Stimulated activated CD4-positive, alpha-beta T cell treated with anti-CD3 and anti-CD28 coated beads, Interleukin-1b, Interleukin-23, amount 100 ng/mL, for 48 hours (primary cell): ENCODE measurements at places on chromosomes 6 and 20.

DNA sequence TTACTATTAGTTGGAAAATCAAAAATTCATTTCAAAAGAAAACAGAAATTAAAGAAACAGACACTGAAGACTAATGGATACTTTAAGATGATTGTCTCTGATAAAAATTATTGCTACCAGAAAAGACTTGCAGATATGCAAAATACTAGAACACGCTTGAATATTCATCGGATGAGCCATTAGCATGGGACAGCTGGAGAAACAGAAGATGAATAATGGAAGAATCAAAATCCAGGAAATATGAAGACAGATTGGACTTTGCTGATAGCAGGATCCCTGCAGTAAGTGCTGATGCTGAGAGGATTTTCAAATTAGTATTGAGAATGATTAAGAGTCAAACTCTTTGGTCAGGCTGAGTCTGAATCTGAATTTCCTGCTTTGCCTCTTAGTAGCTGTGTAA, 169.4 kb downstream of the EYS start:
- DNase-seq = no peak

DNA sequence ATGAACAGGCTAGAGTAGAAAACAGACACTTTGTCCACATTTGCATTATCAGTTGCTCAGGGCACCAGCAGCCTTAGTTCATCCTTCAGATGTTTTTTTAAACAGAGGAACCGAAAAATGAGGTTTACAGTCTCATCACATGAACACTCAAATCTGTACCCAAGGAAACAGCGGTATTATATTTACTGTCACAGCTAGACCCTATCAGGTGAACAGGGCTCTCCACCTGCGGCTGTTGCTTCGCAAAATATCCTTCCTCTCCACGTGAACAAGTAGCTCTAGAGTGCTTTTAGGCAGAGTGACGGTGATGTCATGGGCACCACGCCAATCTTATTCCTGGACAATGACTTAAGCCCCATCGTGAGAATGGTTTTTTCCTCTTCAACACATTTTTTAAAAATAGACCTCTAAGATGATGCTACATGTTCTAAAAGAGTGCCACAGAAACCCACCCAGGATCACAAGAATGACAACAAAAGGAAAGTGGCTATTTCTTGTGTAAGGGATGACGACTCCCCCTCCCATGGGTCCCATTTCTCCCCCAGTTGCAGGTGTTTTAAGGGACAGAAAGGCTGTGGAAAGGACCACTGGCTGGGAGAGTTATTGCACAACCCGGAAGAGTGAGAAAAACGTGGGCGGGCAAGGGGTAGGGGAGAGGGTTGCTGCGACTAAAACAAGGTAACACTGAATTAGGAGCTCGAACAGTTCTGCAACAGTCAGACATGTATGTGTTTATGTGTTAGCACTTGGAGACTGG, 77.7 kb downstream of the EFHC1 start:
- no peak for DNase-seq

DNA sequence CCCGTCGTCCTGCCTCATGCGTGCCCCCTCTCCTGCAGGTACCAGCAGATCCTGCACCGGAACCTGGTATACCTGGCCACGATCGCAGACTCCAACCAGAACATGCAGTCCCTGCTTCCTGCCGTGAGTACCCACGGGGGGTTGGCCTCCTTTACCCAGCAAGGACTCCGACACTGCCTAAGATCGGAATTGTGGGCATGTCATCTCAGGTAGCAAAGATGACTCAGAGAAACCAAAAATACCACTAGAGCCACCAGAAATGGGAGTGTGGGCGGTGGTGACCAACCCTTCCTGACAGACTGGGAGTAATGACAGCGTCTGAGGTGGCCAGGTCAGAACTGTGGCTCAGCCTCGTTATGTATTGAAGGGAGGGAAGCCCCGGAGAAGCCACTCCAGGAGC, 16.3 kb downstream of the SS18L1 start:
- DNase-seq = peak; percentile 82

DNA sequence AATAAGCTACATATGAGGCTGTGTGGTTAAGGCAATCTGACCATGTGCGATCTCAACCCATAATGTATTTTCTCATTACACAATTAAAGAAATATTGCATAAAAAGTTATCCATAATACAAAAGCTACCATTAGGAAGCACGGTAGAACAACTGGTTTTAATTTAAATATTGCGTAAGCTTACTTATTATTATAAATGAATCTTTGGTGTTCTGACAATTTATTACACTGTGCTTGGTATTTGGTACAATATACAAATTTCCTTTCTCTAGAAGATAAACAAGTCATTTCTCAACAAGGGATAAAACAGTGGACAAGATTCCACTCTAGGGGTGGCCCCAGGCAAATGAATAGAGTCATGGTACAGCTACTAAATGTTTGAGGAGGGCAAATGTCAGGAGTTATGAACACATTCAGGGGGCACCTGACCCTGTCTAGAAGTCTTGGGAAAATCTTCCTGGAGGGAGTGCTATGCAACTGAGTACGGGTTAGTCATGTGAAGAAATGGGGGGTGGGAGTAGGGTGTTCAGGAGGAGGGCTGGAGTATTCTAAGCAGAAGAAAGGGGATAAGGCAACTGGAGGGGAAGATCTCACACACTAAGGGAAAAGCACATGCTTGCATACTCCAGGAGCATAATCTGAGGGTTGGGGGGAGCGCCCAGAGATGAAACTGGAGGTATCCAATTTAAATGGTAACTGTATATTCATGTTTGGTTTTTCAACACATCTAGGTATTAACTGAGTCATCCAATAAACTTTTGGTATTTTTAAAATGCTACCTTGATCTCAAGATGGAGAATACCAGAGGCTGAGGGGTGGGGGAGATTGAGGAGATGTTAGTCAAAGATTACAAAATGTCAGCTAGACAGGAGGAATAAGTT, 296.9 kb upstream of the SGK1 start:
- no peak for DNase-seq

GRCh38 chr6:38099221-38099620, 279.7 kb downstream of the ZFAND3 start:
- DNase-seq = no peak

DNA sequence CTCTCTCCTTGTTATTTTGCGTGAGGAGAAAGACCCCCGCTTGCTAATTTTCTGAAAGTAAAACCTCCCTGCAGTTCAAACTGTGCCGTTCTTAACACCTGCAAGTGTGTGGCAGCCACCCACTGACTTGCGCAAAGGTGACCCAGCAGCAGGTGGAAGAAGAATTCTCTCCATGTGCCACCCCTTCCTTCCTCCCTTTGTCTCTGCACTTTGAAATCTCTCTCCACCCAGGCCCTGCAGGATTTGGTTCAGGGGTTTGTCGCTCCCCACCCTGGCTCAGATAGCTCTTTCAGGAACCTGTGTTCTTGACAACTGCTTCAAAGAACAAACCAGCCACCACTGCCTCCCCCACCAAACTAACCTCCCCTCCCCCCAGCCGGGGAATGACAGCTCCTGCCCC, 41.4 kb downstream of the ZNF831 start:
- no peak for DNase-seq

DNA sequence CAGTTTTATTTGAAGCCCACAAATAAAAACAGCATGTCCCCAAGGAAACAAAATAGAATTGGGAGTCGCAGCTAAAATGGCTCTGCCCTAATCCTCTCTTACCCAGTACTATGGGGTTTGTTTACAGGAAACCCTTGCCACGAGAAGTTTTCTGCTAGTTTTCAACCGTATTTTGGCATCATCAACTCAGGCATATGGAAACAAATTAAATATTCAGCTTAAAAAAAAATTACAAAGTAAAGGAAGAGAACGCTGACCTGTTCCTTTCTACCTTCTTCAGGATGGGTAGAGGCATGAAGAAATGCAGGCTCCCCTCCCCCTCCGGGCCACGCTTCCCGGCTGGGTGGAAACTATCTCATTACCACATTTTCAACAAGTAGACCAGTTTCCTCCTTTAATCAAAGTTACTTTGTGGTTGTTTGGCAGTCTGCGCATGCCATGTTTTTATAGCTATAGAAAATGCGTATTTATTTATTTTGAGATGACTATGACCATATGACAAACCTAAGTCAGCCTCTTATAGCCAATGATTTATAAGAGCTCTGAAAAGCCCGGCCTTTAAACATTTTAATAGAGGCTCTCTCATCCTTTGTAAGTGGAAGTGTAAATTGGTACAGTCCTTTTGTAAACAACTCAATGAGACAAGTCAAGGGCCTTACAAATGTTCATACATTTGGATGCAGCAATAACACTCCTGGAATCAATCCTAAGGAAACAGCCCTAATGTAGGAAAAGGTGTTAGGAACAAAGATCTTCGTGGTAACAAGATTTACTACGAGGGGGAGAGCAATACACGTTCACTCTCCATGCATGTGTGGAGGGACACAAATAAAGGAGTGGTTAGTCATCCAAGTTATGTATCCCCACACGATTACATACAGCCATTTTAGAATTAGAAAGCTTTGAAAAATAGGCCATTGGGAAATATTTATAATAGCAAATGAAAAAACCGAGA, 16.1 kb upstream of the ZNF217 start:
- peak; percentile 77 for DNase-seq

GRCh38 chr6:165744555-165745228, 81.7 kb upstream of the PDE10A start:
- no peak for DNase-seq

DNA sequence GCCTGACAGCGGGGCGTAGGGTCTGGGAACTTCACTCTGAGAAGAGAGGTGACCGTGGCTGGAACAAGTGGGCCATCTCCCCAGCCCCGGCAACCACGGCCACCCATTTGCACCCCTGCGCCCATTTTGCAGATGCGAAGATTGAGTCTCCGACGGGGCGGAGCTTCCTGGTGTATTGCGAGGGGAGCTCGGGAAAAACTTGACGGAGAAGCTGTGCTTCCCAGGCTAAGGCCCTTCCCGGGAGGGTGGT, 653 bp downstream of the ZNF335 start:
- DNase-seq = no peak

- DNase-seq = no peak
Observed at GRCh38 chr20:10984294-10984693, 310.5 kb upstream of the JAG1 start.

- DNase-seq = no peak
Observed at GRCh38 chr6:16419636-16420336, 181.4 kb downstream of the GMPR start.

DNA sequence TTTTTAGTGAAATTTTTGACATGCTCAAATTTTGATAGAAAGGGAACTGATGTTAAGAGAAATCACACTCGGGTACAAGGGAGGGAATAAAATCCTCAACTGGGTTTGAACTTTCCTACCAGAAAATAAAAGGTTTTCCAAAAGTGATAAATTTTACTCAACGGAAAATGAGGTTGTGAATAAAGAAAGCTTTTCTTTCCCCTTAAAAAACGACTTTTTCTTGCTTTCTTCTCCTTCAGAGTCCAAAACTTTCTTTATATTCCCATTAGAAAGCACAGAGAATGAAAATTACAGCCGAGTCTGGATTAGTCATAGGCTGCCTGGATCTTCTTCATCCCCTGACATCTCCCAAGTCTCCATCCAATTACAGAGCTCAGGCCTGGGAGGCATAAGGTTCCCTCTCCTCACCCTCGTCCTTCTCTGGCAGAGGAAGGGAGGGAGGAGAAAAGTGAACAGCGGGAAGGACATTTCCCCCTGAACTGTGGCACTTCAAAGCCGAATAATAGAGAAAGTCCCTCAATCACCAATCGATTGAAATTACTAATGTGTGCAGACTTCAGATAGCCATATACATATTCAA, 28.1 kb upstream of the QKI start:
- DNase-seq = no peak

GRCh38 chr20:23528867-23529431, 38.0 kb downstream of the CST8 start:
- DNase-seq = no peak

DNA sequence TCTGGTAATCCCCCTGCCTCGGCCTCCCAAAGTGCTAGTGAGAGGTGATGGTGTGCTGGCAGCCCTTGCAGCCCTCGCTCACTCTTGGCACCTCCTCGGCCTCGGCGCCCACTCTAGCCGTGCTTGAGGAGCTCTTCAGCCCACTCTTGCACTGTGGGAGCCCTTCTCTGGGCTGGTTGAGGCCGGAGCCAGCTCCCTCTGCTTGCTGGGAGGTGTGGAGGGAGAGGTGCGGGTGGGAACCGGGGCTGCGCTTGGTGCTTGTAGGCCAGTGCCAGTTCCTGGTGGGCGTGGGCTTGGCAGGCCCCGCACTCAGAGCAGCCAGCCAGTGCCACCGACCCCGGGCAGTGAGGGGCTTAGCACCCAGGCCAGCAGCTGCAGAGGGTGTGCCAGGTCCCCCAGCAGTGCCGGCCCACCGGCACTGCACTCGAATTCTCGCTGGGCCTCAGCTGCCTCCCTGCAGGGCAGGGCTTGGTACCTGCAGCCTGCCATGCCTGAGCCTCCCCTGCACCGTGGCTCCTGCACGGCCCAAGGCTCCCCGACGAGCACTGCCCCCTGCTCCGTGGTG, 189.0 kb upstream of the ASCC3 start:
- no peak for DNase-seq

GRCh38 chr6:79335133-79335674, 100.7 kb upstream of the HMGN3 start:
- DNase-seq = no peak

DNA sequence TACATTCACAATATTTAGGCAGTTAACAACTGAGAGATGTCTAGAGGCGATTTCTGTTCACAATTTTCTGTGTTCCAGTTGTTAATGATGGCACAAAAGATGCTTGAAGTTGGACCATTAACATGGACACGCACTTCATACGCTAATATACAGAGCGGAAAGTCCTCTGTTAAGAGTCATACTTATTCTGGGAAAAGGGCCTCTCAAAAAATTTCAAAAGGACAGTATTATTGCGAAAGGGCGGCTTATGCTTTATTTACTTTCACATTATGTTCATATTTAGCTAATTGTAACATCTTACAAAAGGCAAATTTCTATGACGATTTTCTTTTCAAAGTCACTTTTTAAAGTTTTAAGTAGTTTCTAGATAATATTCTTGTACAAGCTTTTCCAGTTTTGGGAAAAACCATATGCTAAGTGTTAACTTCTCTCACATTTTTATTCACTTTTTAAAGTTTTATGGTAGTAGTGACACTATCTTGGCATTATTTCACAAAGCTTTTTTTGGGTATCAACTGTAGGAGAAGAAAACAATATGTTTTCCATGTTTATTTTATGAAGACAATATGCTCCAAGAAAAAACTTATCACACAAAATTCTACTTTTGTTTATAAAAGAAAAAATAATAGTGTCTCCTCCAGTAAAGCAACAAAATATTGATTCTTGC, 62.3 kb downstream of the MAP7 start:
- DNase-seq = no peak

GRCh38 chr6:73769976-73770375, 74.0 kb downstream of the CD109 start:
- DNase-seq = no peak

DNA sequence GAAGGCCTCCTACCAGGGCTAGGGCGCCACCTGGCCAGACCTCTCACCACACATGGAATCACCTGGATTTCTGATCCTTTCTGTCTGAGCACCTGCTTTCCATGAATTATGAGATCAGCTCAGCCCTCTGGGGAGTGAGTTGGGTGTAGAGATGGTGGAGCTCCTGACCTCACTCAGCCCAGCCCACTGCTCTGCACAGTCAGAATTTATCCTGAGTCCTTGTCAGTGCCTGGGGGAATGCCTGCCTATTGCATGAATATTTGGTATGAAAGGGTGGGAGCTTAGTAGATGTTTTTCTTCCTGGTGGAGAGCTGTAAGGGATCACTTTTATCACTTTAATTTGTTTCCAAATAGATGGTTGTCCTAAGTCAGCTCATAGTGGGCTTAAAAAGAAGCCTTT, 47.5 kb downstream of the DTD1 start:
- no peak for DNase-seq

- no peak for DNase-seq
Observed at GRCh38 chr20:8723296-8723695, 345.6 kb upstream of the PLCB4 start.
